ENCODE measurements at places on chromosomes 3 and 15. TPM values are rescaled to one million over a fixed set of nuclear protein-coding genes. Genes with fewer than 3 reads are reported as not detected.

The GP9 gene
- total RNA-seq = not detected

The OSBPL10 gene
- total RNA-seq = 10.3 TPM

The ANKRD63 gene
- total RNA-seq = not detected

The DNAH12 gene
- 0.11 TPM for total RNA-seq

The GOLGA8O gene
- total RNA-seq = not detected

The BFSP2 gene
- not detected for total RNA-seq

The ITIH3 gene
- 105 TPM for total RNA-seq

DNA sequence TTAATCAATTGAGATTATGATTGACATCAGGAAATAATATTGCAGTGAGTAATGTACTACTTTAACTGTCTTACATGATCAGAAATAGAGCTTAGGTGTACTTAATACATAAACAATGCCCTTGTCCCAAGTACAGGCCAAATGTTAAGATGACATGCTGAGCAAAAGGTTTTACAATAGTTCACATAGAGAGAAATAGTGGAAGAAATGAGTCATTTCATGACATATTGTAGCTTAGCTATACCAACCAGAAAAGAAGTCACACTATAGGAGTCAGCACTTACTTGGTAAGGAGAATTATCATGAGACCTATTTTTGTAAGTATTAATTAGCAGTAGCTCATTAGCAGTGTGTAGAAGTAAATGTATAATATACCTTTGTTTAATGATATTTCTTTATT lies 96.4 kb upstream of the NANOGP8 start:
- DNase-seq = no peak
- no peak overlapping the region for H3K27ac ChIP-seq
- no peaks in the 10 kb centered on the region for H3K36me3 ChIP-seq
- H3K4me1 ChIP-seq = no peaks in the 10 kb centered on the region
- no peak overlapping the region for H3K4me3 ChIP-seq

DNA sequence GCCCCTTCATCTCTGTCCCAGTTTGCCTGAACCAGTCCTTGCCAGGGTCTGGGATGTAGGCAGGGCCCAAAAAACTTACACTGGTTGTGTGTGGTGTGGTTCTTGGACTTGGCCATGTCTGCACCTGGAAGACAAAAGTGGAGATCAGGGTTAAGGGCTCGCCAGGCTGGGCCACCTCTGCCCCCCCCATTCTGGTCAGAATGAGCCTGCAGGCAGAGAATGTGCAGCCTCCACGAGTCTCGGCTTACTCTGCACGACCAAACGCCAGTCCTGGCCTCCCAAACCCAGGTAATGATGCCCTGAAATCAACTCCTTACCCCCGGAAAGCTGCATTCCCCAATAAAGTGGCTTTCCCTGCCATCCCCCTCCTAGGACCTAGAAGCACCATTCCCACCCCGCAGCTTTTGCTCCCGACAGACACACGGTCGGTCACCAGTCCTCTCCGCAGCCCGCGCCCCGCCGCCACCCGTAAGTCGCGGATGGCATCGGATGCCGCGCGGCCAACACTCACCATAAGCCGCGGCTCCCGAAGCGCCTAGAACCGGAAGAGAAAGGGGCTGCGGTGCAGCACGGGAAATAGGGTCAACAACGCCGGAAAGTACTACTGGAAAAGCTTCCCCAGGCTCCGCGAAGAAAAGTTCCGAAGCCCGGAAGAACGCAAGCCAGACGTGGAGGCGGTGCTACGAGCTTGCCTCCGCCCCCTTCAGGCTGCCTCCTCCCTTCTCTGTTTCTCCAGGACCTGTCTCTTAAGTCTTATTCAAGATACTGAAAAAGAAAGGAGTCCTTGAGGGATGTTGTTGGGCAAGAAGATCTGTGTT lies at the start of gene RPL29:
Gene RPL29, minus strand, starts transcription at position 550 of the 818 bp plus-strand sequence. Its CDS starts 434 bp downstream, at position 116.
- peaks cover 18% of the 10 kb centered on the region for H3K36me3 ChIP-seq
- H3K27me3 ChIP-seq = no peaks in the 10 kb centered on the region
- DNase-seq = peak; percentile 87
- H3K27ac ChIP-seq = peak within 1 kb of the TSS; percentile 87

- peaks cover 69% of the 10 kb centered on the region for H3K4me1 ChIP-seq
- no peaks in the 10 kb centered on the region for H3K27me3 ChIP-seq
- peak overlapping the region; percentile 100 for H3K27ac ChIP-seq
- H3K4me3 ChIP-seq = no peak overlapping the region
- peak; percentile 88 for DNase-seq
Observed at GRCh38 chr3:50324351-50325112, 2.0 kb upstream of the HYAL2 start.

GRCh38 chr3:100076731-100077529 lies 37.4 kb downstream of the FILIP1L start:
- DNase-seq = peak; percentile 97
- H3K36me3 ChIP-seq = no peaks in the 10 kb centered on the region
- peaks cover 86% of the 10 kb centered on the region for H3K4me1 ChIP-seq
- no peak overlapping the region for H3K4me3 ChIP-seq

DNA sequence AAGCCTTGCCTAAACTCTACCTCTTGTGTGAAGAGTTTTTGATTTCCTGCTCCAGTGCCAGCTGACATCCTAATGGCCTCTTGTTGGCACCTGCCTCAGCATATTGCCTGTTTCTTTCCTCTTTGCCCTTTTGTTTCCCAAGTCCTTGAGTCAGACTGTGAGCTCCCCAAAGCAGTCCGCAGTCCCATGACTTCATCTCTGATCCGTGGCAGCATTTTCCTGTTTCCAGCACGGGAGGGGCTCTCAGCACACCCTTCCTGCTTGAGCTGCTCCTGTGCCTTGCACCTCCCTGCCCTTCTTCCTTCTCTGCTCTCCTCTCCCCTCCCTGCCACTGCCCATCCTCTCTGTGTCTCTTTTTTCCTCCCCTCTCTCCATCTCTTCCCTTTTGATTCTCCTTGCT lies 179.6 kb downstream of the EPHB1 start:
- H3K27me3 ChIP-seq = peaks cover 1% of the 10 kb centered on the region
- no peaks in the 10 kb centered on the region for H3K36me3 ChIP-seq

DNA sequence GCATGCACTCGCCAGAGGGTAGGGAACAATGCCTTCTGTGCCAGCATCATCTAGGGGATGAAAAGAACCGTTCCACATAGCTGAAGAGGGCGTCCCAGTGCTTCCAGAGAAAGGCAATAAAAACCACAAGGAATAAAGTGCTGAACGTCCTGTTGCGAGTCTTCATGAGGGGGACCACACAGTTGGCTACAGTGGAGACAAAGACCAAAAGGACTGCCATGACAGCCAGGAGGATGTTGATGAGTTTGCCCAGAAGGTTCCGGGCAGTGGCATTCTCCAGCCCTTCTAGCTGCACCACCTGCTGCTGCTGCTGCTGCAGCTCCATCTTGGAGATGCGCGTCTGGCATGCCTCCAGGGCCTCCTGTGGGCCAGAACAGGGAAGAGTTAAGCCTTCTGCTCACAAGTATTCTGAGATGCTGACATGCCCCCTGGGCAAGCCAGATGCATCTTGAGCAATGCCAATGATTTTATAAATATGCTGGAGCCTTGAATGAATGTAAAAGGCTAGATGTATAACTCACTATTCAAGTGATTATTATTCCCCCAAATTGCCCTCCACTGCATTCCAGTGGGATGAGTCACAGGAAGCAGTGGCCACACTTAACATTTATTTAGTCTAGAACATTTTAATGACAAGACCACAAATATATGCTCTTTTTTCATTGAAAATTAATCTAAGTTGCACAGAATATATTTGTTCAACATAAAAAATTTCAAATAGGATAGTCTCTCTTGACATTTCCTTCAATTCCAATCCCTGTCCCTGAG lies 45.1 kb upstream of the PLXND1 start:
- H3K27me3 ChIP-seq = no peaks in the 10 kb centered on the region
- H3K36me3 ChIP-seq = peaks cover 9% of the 10 kb centered on the region
- H3K27ac ChIP-seq = no peak overlapping the region

DNA sequence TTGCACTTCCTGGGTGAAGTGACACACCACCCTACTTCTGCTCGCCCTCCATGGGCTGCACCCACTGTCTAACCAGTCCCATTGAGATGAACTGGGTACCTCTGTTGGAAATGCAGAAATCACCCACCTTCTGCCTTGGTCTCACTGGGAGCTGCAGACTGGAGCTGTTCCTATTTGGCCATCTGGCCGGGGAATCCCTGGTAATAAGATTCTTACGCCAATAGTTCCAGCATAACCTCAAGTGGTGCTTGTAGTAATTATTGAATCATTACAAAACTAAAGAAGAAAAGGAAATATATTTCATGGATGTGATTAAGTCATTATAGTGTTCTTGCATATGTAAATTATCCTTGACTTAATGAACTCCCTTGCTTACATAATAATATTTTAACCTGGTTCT lies 841.9 kb downstream of the CADM2 start:
- H3K4me1 ChIP-seq = no peaks in the 10 kb centered on the region
- H3K4me3 ChIP-seq = no peak overlapping the region
- H3K36me3 ChIP-seq = no peaks in the 10 kb centered on the region
- DNase-seq = no peak
- H3K27ac ChIP-seq = no peak overlapping the region

DNA sequence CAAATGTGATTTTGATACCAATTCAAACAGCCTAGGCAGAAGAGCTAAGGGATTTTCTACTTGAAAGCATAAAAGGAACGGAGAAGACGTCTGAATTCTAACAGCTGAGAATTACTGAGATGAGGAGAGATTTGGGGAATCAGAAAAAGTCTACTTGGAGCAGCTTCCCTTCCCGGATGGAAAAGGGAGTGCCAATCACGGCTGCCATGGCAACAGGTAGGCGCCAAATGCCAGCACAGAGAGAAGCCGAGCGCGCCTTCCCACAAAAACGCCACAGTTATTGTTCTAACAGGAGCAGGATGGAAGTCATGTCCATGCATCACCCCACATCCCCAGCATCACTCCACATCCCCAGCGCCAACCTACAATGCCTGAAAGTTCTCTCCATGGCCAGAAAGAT lies 63.5 kb upstream of the PRR20G start:
- no peak for DNase-seq
- H3K27ac ChIP-seq = no peak overlapping the region
- no peaks in the 10 kb centered on the region for H3K4me1 ChIP-seq
- no peaks in the 10 kb centered on the region for H3K36me3 ChIP-seq

- H3K36me3 ChIP-seq = no peaks in the 10 kb centered on the region
- H3K4me3 ChIP-seq = no peak overlapping the region
- no peaks in the 10 kb centered on the region for H3K27me3 ChIP-seq
- no peak overlapping the region for H3K27ac ChIP-seq
- no peak for DNase-seq
Observed at GRCh38 chr15:40104296-40104864, 4.3 kb downstream of the BMF start.

DNA sequence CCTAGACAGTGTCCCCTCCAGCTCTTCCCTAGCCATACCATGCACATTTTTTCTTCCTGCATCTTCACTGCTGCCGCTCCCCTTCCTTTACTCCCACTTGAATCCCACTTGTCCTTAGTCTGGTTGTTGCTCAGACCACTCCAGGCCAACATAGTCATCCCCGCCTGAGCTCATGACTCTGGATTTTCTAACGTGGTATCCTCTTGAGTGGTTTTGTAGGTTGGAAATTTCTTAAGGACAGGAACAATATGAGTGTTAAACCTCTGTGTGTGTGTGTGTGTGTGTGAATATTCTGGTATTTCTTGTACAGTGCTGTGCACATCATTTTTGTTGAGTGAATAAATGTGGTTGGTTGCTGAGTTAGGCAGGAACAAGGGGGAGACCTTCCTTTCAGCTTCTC lies 3.1 kb downstream of the BAHD1 start:
- no peaks in the 10 kb centered on the region for H3K36me3 ChIP-seq
- peaks cover 12% of the 10 kb centered on the region for H3K27me3 ChIP-seq
- no peak overlapping the region for H3K27ac ChIP-seq
- H3K4me3 ChIP-seq = no peak overlapping the region

DNA sequence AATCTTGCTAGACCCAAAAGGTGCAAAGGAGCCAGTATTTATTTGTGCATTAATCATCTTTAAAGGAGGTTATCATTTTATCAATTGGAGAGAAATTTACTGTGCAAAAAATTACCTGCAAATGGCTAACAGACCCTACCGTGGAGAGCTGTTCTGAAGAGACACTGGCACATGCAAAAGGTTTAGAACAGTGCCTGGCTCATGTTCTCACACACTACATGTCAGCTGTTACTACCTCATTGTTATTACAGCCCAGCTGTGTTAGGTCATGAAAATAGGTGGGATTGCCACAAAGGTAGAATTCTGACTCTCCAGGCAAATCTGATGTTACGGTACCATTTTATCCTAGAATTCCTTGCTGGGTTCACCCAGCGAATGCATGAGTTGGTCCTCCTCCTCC lies 137.3 kb downstream of the SNRK start:
- no peak overlapping the region for H3K4me3 ChIP-seq
- no peak overlapping the region for H3K27ac ChIP-seq
- H3K27me3 ChIP-seq = no peaks in the 10 kb centered on the region
- no peak for DNase-seq
- peaks cover 5% of the 10 kb centered on the region for H3K4me1 ChIP-seq

DNA sequence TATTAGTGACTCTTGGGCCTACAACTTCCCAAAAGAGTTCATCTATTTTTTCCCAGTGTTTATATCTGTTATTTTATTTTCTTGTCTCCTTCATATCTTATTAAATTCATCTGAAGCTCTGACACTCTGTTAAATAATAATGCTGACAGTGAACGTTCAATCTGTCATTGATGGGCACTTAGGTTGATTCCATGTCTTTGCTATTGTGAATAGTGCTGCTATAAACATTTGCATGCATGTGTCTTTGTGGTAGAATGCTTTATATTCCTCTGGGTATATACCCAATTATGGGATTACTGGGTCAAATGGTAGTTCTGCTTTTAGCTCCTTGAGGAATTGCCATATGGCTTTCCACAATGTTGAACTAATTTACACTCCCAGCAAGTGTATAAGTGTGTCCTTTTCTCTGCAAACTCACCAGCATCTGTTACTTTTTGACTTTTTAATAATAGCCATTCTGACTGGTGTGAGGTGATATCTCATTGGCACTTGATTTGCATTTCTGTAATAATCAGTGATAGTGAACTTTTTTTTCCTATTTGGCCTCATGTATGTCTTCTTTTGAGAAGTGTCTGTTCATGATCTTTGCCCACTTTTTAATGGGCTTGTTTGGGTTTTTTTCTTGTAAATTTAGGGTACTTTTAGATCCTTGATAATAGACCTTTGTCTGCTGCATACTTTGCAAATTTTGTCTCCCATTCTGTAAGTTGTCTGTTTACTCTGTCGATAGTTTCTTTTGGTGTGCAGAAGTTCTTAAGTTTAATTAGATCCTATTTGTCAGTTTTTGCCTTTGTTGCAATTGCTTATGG lies 122.5 kb downstream of the LEKR1 start:
- H3K36me3 ChIP-seq = no peaks in the 10 kb centered on the region
- no peak for DNase-seq
- H3K27ac ChIP-seq = no peak overlapping the region
- H3K27me3 ChIP-seq = no peaks in the 10 kb centered on the region

All from HepG2 (cell line).